Aorta (tissue), 5 donors: ENCODE measurements at places on chromosomes 6 and 20. TPM values are rescaled to one million over a fixed set of nuclear protein-coding genes. Genes with fewer than 3 reads are reported as not detected.

DNA sequence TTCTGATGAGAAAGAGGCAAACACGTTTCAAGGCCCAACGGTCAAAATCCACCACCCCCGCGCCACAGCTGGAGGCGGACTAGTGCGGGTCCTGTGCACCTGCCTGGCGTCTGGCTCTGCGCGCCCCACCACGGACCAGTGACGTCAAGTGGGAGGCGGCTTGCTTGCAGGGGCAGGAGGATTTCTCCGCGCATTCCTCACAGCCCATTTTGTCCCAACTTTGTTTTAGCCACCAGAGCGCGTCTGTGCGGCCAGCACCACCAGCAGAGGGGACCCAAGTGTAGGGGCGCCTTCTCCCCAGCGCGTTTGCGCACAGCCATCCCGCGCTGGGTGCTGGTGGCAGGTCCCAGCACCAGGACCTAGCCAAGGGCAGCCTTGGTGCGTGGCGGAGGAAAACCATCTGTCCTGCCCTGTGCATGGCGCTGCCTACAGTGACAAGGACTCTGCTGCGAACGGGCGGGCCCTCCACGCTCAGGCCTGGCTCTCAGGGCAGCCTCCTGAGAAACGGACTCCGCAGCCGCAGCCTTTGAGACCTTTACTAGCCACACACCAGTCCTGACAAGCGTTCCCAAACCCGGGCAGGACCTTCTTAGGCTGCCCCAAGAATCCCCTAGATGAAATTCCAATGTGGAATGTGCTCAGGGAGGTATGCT, 194.8 kb upstream of the EXOC2 start:
- no peaks in the 10 kb centered on the region for H3K27me3 ChIP-seq
- H3K36me3 ChIP-seq: no peaks in the 10 kb centered on the region
- no peak overlapping the region for H3K27ac ChIP-seq
- DNase-seq: no peak
- H3K4me3 ChIP-seq: no peak overlapping the region

GRCh38 chr6:71181565-71181964, 107.0 kb upstream of the OGFRL1 start:
- no peaks in the 10 kb centered on the region for H3K27me3 ChIP-seq
- H3K36me3 ChIP-seq: no peaks in the 10 kb centered on the region
- no peak for DNase-seq
- no peak overlapping the region for H3K4me3 ChIP-seq

The UNC5CL gene
- total RNA-seq: 0.75 TPM

The HLA-DQB1 gene
- 43.4 TPM for total RNA-seq

The RAD21L1 gene
- total RNA-seq: not detected
